GM23338 (cell line): ENCODE measurements at places on chromosomes 16 and 17. TPM values are rescaled to one million over a fixed set of nuclear protein-coding genes. Genes with fewer than 3 reads are reported as not detected.

Gene MAP2K4
- polyA plus RNA-seq = 23.3 and 25.3 TPM in 2 replicates

Gene CDH1
- polyA plus RNA-seq = 58.1 and 64.1 TPM in 2 replicates

Gene RCVRN
- not detected in 2 replicates for polyA plus RNA-seq

Gene IRX5
- polyA plus RNA-seq = 0.31 and 0.39 TPM in 2 replicates

Gene VPS25
- polyA plus RNA-seq = 93.5 and 105 TPM in 2 replicates

Gene SLFN12L
- polyA plus RNA-seq = not detected in 2 replicates

Gene NOG
- 0.39 and 0.89 TPM in 2 replicates for polyA plus RNA-seq

Gene CAVIN1
- polyA plus RNA-seq = 18.1 and 20.0 TPM in 2 replicates

Gene PDILT
- not detected in 2 replicates for polyA plus RNA-seq

Gene VWA3A
- not detected in 2 replicates for polyA plus RNA-seq

Gene DCUN1D3
- polyA plus RNA-seq = 8.0 and 8.5 TPM in 2 replicates

Gene RAB37
- 3.3 and 3.6 TPM in 2 replicates for polyA plus RNA-seq

Gene GLP2R
- polyA plus RNA-seq = not detected in 2 replicates

Gene SULT1A2
- 0.34 TPM in 1 of 2 replicates, not detected in the other for polyA plus RNA-seq

Gene VASN
- 7.1 and 8.0 TPM in 2 replicates for polyA plus RNA-seq

Gene EVPLL
- 0.18 and 0.56 TPM in 2 replicates for polyA plus RNA-seq

Gene KRTAP2-3
- not detected in 2 replicates for polyA plus RNA-seq

Gene ALDH3A1
- 0.21 and 0.23 TPM in 2 replicates for polyA plus RNA-seq

Gene KRTAP9-4
- polyA plus RNA-seq = not detected in 2 replicates

Gene RNF222
- 0.10 TPM in 1 of 2 replicates, not detected in the other for polyA plus RNA-seq

Gene HS3ST3A1
- 5.4 and 6.1 TPM in 2 replicates for polyA plus RNA-seq

Gene HBA2
- 7.8 and 11.7 TPM in 2 replicates for polyA plus RNA-seq

Gene CX3CL1
- polyA plus RNA-seq = 0.24 and 0.30 TPM in 2 replicates

Gene SOX15
- 29.9 and 37.7 TPM in 2 replicates for polyA plus RNA-seq

Gene KIF2B
- polyA plus RNA-seq = 0.08 and 0.09 TPM in 2 replicates

Gene IL17C
- polyA plus RNA-seq = 2.3 and 3.9 TPM in 2 replicates

Gene CACNG1
- not detected in 2 replicates for polyA plus RNA-seq

Gene CES1
- 0.64 and 1.5 TPM in 2 replicates for polyA plus RNA-seq

Gene CDRT15
- 0.40 TPM in 1 of 2 replicates, not detected in the other for polyA plus RNA-seq

Gene MYO15B
- 3.8 and 6.6 TPM in 2 replicates for polyA plus RNA-seq

Gene ADORA2B
- polyA plus RNA-seq = 2.7 and 3.3 TPM in 2 replicates

Gene KRTAP4-5
- polyA plus RNA-seq = not detected in 2 replicates

Gene SGSH
- 17.5 and 18.6 TPM in 2 replicates for polyA plus RNA-seq

Gene CSF3
- not detected in 2 replicates for polyA plus RNA-seq

Gene EFCAB5
- 0.68 and 1.1 TPM in 2 replicates for polyA plus RNA-seq

Gene KRT17
- 1.8 TPM in 2 replicates for polyA plus RNA-seq

Gene PMP22
- 0.94 and 1.2 TPM in 2 replicates for polyA plus RNA-seq

Gene KRTAP1-3
- polyA plus RNA-seq = not detected in 2 replicates

Gene EMC6
- polyA plus RNA-seq = 230 and 232 TPM in 2 replicates

Gene SDF2
- 40.9 and 54.6 TPM in 2 replicates for polyA plus RNA-seq

Gene DHX58
- polyA plus RNA-seq = 5.4 and 6.6 TPM in 2 replicates

Gene KIF18B
- polyA plus RNA-seq = 13.5 and 14.1 TPM in 2 replicates

Gene TNFRSF13B
- 0.16 and 0.24 TPM in 2 replicates for polyA plus RNA-seq

Gene TSC2
- polyA plus RNA-seq = 36.3 and 40.5 TPM in 2 replicates

Gene CCDC200
- 0.31 TPM in 1 of 2 replicates, not detected in the other for polyA plus RNA-seq

Gene KRTAP3-2
- polyA plus RNA-seq = not detected in 2 replicates

Gene WNK4
- polyA plus RNA-seq = 0.65 and 0.83 TPM in 2 replicates

Gene CCL8
- not detected in 2 replicates for polyA plus RNA-seq

Gene TP53TG3B
- polyA plus RNA-seq = not detected in 2 replicates

Gene IGF2BP1
- polyA plus RNA-seq = 66.1 and 68.6 TPM in 2 replicates

Gene OR4D1
- polyA plus RNA-seq = 0.37 and 0.50 TPM in 2 replicates

Gene TBC1D3G
- polyA plus RNA-seq = not detected in 2 replicates

Gene NEK8
- polyA plus RNA-seq = 8.9 and 10.0 TPM in 2 replicates

Gene CD19
- 1.9 and 2.3 TPM in 2 replicates for polyA plus RNA-seq

Gene MMP28
- not detected in 2 replicates for polyA plus RNA-seq

Gene CDH5
- polyA plus RNA-seq = 0.18 TPM in 1 of 2 replicates, not detected in the other

Gene LPO
- polyA plus RNA-seq = 0.13 and 0.50 TPM in 2 replicates

Gene TMEM95
- polyA plus RNA-seq = not detected in 2 replicates

Gene KRTAP4-4
- polyA plus RNA-seq = not detected in 2 replicates

Gene NPIPA5
- polyA plus RNA-seq = 1.8 and 2.7 TPM in 2 replicates
